Activated CD4-positive, alpha-beta T cell treated with anti-CD3 and anti-CD28 coated beads, Interleukin-2, amount 50 U/mL, for 1 hour (primary cell): ENCODE measurements at places on chromosomes 5 and 9.

DNA sequence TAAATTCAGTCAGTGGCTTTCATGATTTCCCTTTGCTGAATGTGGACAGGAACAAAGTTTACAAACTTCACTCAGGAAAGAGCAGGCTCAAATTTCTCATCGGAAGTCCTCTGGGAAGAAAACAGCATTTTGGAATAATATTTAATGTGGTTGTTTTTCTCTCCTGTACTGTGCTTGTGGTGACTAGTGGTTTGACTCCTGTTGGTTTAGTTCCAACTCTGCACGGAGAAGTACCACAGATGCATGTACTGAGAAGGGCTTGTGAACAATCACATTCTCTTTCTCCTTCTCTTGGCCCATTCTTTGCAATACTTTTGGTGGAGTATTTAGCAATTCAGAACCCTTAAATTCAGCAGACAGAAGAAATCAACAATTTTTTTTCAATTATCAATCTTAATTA is 13.3 kb downstream of the MPDZ start:
- DNase-seq = no peak

DNA sequence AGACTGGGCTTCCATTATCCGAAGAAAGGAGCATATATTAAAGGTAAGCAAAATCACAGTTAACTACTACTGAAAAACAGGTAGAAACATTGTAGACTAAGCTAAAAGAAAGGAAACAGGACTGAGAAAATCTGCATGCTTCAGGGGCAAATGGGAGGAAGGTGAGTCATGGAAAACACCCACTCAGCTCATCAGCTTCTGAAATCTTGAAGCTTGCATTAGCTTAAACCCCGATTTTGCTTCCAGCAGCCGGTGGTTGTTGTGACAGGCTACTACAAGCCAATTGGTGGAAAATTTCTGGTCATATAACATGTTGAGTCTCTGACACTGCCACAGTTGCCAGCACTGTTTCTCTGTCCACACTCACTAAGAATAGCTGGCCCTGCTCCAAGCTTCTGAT is 179.6 kb upstream of the PUM3 start:
- DNase-seq = no peak

GRCh38 chr5:16936150-16936988 is at the start of gene MYO10:
MYO10 (minus strand) TSS chr5:16936288; CDS start chr5:16935808, 480 bp downstream.
- DNase-seq = peak; percentile 13

DNA sequence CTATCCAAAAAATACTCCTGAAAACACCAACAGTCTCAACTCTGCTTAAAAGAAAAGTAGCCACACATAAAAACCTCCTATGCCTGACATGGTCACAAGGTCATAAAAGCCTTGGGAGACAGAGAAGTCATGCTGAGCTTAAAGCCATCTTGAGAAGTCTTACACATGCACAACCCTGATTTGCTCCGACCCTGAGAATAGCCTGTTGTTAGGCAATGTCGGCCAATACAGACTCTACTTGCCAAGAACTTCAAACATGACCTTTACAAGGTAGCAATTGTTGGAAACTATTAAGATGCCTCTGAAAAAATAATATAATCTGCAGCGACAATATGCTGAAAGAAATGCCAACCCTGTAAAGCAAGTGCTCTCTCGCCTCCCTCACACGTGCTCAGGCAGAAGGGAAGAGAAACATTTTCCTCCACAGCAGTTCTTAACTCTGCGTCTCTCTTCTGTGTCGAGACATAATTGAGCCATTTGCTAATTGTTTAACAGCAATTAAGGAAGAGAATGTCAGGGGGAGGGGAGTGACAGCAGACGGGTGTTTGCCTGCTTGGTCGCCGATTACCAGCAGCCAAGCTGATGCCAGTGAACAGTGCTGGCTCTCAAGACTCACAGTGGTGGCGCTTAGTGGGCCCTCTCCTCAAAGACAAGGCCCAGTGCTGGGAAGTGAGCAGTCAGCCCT is 393.6 kb downstream of the SPOCK1 start:
- no peak for DNase-seq

DNA sequence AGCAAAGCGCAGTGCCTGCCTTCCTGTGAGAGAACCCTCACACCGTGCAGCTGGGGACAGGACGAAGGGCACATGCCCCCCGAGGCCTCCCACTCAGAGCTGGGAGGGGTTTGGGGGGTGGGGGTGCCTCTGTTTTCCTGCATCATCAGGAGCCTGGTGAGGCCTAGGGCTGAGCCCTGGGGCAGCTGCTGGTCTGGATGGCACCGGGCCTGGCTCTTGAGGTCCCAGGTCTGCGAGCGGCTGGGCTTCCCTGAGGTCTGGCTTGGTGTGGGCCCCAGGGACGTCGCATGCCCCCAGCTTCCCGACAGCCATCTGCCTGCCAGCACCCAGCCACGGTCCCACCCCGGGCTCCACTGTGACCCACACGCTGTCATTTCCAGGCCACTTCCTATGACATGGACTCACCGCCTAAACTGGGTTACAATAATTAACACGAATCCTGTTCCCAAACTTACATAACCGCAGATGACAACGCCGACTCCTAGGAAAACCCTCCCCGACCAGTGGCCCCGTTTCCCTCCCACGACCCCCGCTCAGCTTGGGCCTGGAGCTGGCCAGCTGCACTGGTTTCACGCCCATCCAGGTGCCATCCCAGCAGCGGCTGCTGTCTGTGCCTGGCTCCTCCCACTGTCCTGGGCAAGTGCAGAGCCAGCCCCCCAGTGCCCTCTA is 8.7 kb downstream of the NACC2 start:
- no peak for DNase-seq

- DNase-seq = no peak
These were observed 116.9 kb upstream of the S1PR3 start for GRCh38 chr9:88874391-88874790.

GRCh38 chr9:127853312-127854183 is 910 bp downstream of the ENG start:
- no peak for DNase-seq

DNA sequence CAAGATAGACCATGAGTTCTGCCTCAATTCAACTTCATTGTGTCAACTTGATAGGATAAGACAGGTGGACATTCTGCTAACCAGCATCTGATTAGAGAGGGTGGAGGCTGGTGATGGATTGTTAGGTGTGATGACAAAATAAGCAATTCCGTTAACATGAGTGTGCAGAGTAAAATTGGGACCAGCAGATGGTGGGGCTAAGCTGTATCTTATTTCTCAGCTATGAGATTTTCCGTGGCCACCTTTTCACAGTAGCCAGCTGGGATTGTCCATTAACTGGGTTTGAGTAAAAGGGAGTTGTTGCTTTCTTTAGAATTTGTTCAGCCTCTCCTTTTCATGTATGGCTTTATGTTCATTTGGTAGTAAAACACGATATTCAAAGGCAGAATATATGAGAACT is 28.8 kb upstream of the TAL2 start:
- no peak for DNase-seq

- DNase-seq = no peak
These were observed 1.2 kb downstream of the ENTREP1 start for GRCh38 chr9:69326261-69326660.

DNA sequence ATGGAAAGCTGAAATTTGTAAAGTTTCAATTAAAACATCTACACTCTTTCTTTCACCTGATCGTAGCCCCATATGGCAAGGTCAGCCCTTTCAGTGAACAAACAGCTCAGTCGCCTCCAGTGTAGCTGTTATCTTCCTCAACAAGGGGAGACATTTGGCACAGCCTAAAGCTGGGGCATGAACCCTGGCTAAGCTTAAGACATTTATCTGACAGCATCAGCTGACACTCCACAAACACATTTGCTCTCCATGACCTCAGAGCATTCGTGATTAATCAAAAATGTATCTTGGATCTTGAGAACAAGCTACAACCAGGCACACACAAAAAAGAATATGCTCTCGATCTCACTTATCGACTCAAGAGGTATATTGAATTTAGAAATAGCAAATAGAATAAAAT is 67.3 kb downstream of the POU5F2 start:
- no peak for DNase-seq
